Right atrium auricular region (tissue), 2 donors: ENCODE measurements at places on chromosomes 7 and 10.

GRCh38 chr10:73655990-73656298 is at the start of gene SYNPO2L:
TSS of gene SYNPO2L (minus strand) at chr10:73656029. CDS start at chr10:73655922, 107 bp downstream.
- no peak for DNase-seq

- DNase-seq: no peak
Measured at GRCh38 chr7:55977831-55978230, 13.4 kb downstream of the NIPSNAP2 start.

- DNase-seq: no peak
Measured at GRCh38 chr7:112420236-112420861, 29.9 kb upstream of the IFRD1 start.

GRCh38 chr7:112726076-112726475 is 64.1 kb downstream of the TMEM168 start:
- DNase-seq: no peak

DNA sequence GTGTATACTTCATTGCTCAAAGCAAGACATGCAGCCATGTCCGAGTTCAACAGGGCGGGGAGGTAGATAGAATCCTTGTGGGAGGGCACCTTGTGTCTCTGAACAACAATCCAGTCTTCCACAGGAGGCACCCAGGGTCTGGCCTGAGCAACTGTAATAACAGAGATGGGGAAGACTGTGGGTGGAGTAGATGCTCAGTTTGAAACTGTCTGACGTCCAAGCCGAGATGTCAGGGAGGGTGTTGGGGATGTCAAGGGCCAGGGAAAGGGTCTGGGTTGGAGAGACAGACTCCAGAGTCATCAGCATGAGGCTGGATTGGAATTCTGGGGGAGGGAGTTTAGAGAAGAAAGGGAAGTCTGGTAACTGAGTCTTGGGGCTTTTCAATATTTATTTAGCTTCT is 88.0 kb downstream of the FANK1 start:
- no peak for DNase-seq

GRCh38 chr7:45435131-45435530 is 139.0 kb upstream of the ADCY1 start:
- DNase-seq: no peak

DNA sequence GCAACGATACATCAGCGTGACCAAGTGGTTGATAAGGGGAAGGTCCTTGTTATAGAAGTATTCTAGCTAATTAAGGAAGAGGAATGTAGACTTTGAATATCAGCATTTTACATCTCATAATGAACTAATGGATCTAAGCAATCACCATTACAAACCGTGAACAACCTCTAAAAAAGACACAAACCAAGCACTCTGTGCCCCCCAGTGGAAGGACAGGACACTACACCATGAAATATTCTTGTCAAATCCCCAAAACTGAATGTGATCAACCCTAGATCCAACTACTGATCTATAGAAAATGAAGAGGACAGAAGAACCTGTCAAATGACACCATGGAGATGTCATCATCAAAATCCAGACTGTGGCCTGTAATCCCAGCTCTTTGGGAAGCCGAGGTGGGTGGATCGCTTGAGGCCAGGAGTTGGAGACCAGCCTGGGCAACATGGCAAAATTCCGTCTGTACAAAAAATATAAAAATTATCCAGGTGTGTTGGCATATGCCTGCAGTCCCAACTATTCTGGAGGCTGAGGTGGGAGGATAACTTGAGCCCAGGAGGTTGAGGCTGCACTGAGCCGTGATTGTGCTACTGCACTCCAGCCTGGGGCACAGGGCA is 111.3 kb upstream of the CARD11 start:
- no peak for DNase-seq

GRCh38 chr7:40439686-40440085 is 304.9 kb downstream of the SUGCT start:
- DNase-seq: no peak

DNA sequence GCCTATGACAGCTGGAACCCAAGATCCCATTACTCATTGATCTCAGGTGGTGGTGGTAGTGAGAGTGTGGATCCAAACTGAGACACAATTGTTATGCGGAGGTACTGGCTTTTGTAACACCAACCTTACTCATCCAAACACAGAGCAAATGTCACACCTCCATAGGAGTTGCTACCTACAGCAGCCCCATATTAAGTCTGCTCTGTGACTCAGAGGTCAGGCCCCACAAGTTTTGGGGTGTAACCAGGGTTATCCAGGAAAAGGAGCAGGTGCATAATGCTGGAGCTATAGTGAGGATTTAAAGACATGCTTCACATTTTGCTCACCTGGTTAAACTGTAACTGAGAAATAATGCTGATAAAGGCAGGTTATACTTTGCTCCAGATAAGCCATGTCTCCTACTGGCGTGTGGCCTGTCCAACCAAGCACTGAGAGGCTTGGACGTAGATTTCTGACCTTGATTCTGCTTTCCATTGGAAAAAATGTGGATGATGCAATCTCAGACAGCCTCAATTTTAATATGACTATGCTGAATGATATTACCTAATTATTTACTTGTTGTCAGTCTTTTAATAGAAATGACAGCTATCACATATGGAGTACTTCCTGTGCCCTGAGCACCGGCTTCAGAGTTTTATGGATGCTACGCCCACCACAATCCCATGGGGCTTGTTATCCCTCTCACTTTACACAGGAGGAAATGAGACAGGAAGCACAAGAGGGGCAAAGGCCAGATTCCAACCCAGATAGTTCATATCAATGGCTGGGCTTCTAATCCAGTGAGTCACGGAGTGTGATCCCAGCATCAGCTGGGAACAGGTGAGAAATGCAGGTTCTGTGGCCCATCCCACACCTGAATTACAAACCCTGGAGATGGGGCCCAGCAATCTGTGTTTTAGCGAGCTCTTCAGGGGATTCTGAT is 181.3 kb downstream of the CHN2 start:
- DNase-seq: no peak
